Globus pallidus (tissue), 1 donor: ENCODE measurements at places on chromosomes 4 and X.

DNA sequence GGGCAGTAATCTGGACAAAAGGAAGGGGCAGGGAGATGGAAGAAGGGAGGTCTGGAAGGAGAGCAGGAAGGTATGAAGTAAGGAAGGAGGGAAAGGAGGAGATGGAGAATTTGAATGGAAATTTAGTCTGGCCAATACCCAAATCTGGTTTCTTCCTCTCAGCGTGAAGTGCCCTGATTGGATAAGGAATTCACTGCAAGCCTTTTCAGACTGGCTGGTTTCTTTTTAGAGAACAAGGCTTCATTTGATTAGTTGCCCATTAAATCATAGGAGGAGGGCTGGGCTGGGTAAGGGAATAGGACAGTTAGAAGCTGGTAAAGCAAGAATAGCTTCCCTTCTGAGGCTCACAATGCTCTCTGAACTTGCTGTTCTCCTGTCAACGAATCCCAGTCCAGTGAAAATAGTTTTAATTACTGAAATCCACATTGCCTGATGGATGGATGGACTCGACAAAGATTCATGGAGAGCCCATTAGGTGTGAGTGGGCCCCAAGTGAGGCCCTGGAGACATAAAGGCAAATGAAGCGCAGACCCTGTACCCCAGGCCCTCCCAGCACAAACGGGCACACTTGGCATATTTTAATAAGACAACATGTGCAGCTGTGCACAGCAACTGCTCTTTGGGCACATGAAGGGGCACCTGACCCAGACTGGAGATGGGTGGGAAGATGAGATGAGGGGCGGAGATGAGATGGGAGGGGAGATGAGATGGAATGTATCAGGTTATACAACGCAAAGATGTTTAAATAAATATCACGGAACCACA lies 347.1 kb upstream of the GATB start:
- no peak for DNase-seq

- DNase-seq: no peak
Measured at GRCh38 chr4:65033899-65034298, 624.6 kb upstream of the TECRL start.

DNA sequence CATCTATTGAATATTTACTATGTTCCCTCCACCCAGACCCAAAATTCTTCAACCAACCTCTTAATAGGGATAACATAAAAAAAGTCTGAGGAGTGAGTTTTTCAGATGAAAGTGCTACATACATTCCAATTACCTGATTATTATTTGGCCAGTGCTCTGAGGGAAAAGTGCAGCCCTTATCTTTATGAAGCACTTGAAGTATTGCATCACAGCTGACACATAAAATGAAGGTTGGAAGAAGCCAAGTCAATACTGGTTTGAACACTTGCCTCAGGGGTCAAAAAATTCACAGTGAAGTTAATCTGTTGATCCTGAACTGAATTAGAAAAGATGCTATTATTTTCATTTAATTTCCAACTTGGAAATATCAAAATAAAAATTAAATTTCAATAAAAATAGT lies 498.9 kb downstream of the INPP4B start:
- no peak for DNase-seq

- DNase-seq: no peak
Measured at GRCh38 chr4:83255584-83255983, 29.0 kb downstream of the COQ2 start.

GRCh38 chr4:33302321-33302720 lies 2582.2 kb downstream of the PCDH7 start:
- no peak for DNase-seq

GRCh38 chrX:143429131-143429530 lies 88.1 kb downstream of the SPANXN3 start:
- DNase-seq: no peak

DNA sequence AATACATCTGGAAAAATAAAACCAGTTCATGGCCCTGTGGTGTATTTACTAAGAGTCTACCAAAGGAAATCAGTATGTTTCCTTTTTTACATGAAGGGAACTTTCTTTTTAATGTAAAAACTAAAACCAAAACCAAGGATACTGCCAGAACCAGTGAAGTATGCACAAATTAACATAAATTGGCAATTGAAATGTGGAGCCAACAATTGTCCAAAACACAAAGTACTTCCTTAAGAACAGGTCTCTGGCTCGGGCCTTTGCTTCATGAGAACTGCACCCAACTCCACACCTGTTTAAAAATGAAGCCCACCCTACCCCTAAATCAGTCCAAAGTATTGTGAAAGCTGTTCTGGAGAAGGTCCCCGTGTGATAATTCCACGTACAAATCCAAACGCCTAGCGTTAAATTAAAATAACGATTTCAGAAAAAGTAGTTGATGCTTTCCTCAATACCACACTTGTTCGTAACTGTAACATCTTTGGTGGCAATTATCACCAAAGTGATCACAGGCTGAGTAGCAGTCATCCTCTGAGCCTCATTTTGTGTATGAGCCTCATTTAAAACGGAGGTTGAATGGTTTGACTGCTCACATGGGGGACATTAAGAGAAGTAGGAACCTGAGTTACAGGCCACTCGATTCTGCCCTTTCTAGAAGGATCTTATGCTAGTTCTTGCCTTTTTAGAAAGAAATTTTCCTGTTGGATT lies 93.0 kb downstream of the GEMIN8 start:
- no peak for DNase-seq

- no peak for DNase-seq
Measured at GRCh38 chr4:36823199-36823967, 421.2 kb upstream of the NWD2 start.

DNA sequence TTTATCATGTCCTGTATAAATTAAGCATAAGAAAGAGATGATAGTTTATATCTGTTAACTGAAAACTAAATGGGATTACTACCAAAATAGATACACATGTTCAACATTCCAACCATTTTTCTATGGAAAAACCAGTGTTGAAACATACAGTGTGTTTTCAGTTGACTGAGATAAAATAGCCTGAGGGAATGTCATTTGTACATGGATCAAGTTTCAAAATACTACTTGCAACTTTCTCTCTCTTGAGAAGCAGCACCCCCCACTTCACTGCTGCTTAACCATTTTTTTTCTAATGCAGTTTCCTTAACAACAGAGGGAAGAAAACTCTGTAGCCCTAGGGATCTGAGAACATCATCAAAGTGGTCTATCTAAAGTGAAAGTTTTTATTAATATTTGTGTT lies 70.8 kb downstream of the NPNT start:
- no peak for DNase-seq

- no peak for DNase-seq
Measured at GRCh38 chr4:4564522-4564921, 22.7 kb upstream of the STX18 start.

- no peak for DNase-seq
Measured at GRCh38 chr4:92433272-92433758, 129.5 kb downstream of the GRID2 start.

DNA sequence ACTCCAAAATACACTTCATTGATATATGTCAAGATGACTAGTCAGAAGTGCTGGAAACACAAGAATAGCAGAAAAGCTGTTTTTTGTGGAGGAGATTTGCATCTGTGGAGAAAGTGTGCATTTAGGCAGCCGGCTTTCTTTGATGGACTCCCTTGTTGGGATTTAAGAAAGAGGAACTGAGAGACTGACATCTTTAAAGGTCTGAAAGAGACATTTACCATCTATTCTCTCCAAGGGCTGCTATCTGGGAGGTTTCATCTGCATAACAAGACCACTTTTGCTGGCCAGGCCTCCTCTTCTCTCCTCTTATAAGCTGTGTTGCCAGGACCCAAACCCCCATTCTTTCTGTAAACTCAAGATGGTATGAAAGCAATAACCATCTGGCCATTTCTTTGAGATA lies 1065.0 kb downstream of the NLGN4X start:
- DNase-seq: no peak

DNA sequence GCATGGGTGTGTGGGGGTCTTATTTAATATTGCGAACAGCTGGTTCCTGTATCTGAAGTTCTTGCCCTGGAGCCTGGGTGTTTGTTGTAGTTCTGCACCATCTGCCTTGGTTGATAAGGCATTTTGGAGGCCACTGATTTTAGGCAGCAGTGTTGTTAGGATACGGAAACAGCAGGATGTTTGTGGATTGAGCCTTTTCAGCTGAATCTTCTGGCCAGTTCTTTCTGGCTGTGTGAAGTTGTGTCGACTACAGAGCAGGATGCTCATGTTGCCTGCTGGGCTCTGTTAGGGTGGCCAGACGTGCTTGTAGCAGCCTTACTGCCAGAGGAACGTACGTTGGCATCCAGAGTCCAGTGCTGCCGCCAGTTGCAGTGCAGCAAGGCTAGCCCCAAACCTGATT lies 134.2 kb downstream of the PTTG2 start:
- no peak for DNase-seq

GRCh38 chrX:67574696-67575095 lies 30.9 kb downstream of the AR start:
- DNase-seq: no peak

DNA sequence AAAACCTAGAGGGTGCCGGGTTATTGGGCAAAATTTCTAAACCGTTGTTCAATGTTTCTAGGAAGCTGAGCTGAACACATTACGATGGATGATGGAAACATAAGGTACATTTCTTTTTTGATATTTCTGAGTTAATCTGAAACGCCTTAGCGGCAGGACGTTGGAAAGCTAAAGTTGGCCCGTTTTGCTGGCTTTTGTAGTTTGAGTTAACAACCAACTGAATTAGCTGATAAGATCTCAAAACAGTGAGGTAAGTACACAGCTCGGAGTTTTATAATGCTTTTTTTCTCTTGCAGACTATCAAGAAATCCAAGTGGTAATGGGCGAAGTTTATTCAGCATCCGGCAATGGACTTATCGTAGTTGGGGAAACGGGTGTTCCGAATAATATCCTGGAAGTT lies 73.5 kb downstream of the PRSS12 start:
- DNase-seq: no peak

DNA sequence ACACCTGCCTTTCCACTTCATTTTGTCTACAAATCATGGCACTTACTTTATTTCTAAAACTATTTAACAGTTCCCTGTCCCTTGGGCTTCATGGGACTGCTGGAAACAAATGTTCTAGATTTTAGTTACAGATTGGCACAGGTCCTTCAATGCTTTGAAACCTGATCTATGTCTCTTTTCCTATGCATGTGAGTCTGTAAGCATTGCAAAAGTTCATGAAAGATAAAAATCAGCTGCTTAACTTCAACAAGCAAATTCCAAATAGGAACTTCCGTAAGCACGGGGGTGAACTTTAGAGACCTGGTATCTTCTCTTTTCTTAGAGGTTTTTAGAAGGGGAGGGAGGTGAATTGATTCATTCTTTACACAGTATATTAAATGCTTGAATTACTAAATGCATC lies 9.5 kb downstream of the LGI2 start:
- no peak for DNase-seq

- DNase-seq: peak; percentile 23
Measured at GRCh38 chr4:106266201-106266600, 49.8 kb downstream of the TBCK start.

- DNase-seq: peak; percentile 15
Measured at GRCh38 chr4:64781737-64782326, 372.6 kb upstream of the TECRL start.

GRCh38 chrX:131301155-131301554 lies 12.0 kb upstream of the IGSF1 start:
- DNase-seq: no peak

DNA sequence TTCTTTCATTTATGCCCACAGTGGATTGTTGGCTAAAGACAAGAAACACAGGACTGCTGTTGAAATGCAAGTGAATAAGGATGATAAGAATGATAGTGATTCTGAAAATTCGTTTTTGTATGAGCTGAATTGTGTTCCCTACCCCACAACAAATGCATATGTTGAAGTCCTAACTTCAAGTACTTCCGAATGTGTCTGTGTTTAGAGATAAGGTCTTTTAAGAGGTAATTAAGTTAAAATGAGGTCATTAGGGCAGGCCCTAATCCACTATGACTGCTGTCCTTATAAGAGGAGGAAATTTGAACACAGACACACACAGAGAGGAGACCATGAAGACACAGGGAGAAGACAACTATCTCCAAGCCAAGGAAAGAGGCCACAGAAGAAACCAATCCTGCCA lies 126.6 kb upstream of the ACSL4 start:
- DNase-seq: no peak

- no peak for DNase-seq
Measured at GRCh38 chr4:11700751-11701226, 272.1 kb upstream of the HS3ST1 start.

- DNase-seq: no peak
Measured at GRCh38 chr4:168978001-168978700, 31.9 kb downstream of the CBR4 start.

DNA sequence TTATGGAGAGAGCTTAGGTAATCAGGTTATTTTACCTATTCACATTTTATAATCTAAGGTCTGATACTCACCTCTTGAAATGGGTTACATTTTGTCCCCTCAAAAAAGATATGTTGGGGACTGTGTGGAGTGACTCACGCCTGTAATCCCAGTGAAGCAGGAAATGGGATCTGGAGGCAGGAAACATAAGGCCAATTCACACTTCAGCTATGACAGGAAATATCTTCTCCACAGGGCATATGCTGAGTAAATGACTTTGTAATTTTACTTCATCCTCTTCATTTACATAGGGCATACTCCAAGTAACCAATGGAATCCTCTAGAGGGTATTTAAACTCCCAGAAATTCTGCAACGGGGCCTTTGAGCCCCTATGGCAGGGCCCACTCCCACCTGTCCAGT lies 54.8 kb upstream of the ZMAT1 start:
- DNase-seq: no peak

- no peak for DNase-seq
Measured at GRCh38 chrX:151675121-151675746, 20.0 kb upstream of the PRRG3 start.

GRCh38 chrX:69152417-69152841 lies 12.8 kb downstream of the PJA1 start:
- peak; percentile 47 for DNase-seq

DNA sequence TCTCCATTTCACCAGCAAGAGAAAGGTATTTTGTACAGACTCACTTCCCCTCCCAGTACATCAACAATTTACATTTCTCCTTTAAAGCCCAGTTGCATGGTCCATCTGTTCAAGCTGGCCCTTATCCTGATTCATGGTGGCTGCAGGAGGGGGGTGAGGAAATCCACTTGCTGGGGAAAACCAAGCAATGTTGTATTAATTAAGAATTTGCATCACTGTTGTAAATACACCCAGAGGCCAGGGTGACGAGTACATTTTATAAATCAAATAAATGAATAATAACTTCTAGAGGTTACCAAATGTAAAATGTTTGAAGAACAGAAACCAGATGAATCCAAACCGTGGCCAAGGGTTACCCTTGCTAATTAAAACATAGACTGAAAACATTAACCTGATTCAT lies 395.9 kb upstream of the INTU start:
- no peak for DNase-seq

- DNase-seq: peak; percentile 42
Measured at GRCh38 chrX:136251041-136251991, at the start of gene MAP7D3. MAP7D3 (minus strand) TSS chrX:136251400; CDS start chrX:136251358, 42 bp downstream.
